ENCODE measurements at places on chromosomes 5 and 9.

DNA sequence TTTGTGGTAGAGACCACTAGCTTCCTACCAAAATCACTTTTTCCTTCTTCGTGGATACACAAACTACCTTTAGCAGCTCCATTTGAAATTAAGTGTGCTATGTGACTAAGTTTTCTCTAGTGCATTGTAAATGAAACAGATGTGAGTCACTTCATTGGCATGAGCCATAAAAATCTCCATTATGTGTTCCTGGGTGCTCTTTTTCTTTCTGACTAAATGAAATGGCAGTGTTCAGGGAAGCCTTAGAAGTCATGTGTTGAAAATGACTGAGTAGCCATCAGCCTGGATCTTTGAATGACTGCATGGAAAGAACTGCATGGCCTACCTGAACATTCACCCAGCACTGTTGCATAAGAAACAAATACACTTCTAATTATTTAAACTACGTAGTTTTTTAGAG is 107.9 kb downstream of the NDUFAF2 start:
- peak; percentile 93 for DNase-seq

DNA sequence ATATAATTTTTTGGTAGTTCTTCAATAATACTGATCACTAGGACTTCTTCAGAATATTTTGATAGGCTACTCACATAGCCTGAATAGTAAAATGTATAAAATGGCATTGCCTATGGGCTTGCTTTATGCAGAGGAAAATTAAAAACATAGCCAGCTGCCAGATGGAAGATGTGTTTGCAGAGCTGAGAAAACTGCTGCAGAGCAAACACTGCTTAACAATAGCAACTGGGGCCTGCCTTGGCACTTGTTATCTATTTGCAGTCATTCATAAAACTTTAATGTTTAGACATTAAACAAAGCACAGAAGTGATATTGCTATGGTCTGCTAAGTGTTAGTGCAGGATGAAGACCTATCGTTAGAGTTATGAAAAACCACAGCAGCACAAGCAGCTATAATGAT is 151.5 kb upstream of the SMC2 start:
- DNase-seq = no peak

GRCh38 chr5:179238628-179238970 is 106.7 kb downstream of the ADAMTS2 start:
- DNase-seq = peak; percentile 38

DNA sequence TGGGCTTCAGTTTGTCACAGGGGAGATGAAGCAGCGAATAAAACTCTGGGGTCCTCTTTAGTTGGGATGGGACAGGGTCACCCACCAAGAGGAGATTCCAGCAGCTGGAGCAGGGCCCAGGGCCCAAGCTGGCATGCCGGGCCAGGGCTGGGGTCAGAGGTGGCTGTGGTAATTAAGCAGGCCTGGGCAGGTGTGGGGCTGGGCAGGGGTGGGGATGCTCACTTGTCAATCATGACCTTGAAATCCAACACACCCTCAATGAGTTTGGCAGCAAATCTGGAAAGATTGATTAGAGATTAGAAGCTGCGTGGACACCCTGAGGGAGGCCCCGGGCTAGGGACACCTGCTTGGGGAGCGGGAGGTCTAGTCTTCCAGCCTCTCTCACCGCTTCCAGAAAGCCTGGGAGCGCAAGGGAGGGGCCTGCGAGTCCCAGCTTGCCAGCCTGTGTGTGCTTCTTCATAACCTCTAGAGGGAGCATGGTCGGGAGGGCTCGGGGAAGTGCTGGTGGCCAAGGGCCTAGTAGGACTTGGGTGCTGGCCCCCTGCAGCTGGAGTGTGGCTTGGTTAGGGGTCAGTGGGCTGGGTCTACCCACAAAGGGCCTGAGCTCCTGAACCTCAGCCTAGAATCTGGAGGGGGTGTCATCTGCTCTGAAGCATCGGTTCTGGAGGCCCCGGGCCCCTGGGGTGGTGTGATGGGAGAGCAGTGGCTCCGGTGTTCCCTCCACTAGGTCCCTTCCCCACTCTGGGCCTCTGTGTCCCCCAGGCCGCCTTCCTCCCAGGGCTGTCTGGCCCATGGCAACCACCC is 7.6 kb downstream of the CRAT start:
- DNase-seq = peak; percentile 64

DNA sequence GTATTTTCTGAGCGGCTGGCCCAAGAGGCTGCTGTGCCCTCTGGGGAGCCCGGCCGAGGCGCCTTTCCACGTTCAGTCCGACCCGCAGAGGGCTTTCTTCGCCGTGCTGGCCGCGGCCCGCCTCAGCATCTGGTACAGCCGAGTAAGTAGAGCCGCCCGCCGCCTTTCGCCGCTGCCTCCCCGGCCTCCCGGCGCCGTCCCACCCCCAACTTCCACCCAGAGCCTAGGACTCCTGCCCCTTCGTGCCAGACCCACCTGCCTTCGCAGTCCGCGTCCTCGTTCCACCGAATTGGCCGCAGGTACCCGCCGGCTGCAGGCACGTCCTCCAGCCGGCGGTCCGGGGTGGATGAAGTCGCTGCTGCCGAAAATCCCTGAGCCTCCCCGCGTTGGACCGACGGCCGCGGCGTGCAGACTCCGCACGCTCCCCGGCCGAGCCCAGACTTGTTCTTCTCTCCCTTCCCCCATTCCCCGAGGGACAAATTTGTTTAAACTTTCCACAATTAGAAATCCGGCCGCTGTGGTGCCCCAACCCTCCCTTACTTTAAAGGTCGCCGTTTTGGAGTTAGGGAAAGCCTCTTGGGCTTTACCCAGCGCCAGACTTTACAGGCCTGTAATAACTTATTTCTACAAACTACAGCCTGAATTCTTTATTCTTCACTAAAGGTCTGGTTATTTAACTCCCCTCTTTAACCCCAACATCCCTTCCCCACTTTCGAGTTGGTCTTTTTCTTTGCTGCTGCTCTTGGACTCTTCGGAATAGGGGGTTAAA is 589 bp downstream of the RIC1 start:
- peak; percentile 42 for DNase-seq

DNA sequence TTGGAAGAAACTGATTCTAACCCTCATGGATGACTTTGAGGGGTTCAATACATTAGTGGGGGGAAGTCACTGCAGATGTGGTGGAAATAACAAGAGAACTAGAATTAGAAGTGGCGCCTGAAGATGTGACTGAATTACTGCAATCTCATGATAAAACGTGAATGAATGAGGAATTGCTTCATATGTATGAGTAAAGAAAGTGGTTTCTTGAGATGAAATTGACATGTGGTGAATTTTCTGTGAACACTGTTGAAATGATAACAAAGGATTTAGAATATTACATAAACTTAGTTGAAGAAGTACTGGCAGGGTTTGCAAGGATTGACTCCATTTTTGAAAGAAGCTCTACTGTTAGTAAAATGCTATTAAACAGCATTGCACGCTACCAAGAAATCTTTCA is 113.0 kb downstream of the UGCG start:
- no peak for DNase-seq

DNA sequence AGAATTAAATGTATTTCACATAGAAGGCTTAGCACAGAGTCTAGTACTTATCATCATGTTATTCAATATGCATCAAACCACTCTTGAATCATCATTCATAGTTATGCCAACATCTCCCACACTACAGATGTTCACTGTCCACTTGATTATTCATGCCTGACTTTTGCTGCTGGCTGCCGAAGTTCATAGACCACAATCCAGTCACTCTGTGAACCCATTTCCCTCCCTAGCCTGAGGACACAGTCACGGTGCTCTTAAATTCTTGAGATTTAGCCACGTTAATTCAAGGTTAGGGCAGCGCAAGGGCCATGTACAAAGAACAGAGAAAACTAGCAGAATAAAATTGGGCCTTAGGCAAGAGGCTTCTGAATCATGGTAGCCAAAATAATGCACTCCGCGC is 32.4 kb downstream of the ABCA1 start:
- no peak for DNase-seq

GRCh38 chr9:18824095-18824666 is 208.8 kb downstream of the SAXO1 start:
- DNase-seq = no peak

All from SJSA1 (cell line).